Activated naive CD4-positive, alpha-beta T cell treated with anti-CD3 and anti-CD28 coated beads, Interleukin-2, amount 50 U/mL, for 16 hours (primary cell): ENCODE measurements at places on chromosomes 7 and 10.
A peak's percentile ranks its signal among the peaks of the same experiment; 100 is the strongest.

DNA sequence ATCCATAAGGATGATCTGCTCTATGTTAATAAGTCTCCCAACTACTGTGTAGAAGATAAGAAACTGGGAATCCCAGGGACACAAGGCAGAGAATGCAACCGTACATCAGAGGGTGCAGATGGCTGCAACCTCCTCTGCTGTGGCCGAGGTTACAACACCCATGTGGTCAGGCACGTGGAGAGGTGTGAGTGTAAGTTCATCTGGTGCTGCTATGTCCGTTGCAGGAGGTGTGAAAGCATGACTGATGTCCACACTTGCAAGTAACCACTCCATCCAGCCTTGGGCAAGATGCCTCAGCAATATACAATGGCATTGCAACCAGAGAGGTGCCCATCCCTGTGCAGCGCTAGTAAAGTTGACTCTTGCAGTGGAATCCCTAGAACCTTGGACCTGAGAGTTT, 10.3 kb downstream of the WNT16 start:
- DNase-seq: no peak

GRCh38 chr7:43701500-43701854, 27.8 kb downstream of the COA1 start:
- no peak for DNase-seq

DNA sequence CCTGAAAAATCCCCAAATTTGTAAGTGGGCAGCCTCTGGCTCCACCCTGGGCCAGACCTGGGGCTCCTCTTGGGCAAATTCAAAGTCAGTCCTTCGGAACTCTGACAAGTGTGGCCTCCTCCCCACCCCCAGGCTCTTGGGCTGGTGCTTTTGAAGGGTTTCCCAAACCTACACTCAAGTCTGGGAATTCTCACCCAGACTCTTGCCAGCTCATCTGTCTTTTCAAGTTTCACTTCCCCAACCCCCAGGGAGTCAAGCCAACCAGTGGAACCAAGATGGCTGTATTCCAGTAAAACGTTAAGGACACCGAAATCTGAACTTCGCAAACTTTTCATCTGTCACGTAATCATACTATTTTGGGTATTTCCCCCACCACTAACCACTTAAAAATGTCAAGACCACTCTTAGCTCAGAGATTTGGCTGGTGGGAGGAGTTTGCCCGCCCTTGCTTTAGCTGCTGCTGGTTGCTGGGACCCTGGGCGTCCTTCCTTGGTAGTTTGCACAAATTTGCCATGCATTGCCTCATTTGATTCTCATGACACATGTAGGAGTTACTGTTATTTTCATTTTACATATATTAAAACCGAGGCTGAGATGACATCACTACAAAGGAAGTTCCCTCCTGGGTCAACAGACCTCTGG, 1.7 kb upstream of the MYO1G start:
- DNase-seq: peak; percentile 67

DNA sequence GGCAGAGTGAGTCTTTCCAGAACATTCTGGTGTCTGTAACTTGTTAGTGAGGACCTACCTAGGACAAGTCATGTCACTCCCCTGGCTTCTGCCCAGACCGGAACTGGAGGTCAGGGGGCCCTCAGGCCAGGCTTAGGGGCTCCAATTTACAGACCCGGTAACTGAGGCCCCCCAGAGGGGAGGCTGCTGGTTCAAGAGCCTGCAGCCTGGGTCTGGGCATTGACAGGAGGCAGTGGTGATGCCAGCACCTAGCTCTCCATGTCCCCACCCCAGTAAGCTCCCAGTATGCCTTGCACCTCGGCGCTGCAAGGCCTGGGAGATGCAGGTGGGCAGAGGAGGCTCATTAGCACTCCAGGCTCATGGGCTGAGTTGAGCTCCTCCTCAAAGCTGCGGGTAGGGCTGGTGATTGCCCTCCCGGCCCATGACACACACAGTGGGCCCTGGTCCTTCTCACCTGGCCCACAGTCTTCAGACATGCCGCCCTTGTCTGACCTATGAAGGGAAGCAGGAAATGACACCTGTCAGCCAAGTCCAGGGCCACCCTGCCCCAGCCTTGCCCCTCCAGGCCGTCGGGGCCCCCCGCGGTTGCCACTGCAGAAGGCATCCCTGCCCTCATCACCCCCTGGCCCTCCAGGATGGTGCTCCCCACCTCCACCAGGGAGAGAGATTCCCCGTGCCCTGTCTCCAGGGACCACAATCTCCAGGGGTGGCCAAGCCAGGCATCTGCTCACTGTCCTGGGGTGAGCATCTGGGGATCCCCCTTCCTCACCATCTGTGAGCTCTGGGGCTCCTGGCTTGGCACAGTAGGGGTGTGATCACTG, 88.3 kb upstream of the TMEM248 start:
- no peak for DNase-seq

- DNase-seq: no peak
Measured at GRCh38 chr7:115005953-115006352, 84.1 kb downstream of the MDFIC start.

DNA sequence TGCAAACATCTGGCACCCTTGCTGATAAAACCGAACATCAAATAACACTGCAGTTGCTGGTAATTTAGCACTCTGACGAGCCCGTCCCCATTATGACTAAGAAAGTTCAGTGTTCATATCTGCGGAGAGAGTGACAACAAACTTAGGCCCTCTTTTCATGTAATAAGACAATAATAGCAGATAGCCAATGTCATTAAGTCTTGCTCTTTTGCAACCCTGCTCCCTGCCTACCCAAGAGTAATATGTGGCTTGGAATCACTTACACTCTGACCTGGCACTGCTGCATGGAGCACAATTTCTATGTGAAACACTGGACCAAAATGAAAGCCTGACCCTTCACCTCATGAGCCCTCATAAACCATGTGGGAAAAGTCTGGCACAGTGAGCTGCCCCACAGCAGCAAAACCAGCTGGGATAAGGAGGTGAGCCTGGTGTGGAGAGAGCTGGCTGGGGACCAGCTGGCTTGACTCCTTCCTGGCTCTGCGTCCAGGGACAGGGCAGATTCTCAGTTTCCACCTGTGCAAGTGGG, 86.5 kb downstream of the HIPK2 start:
- DNase-seq: no peak

- no peak for DNase-seq
Measured at GRCh38 chr10:130108934-130109604, 1.6 kb downstream of the C10orf143 start.

- no peak for DNase-seq
Measured at GRCh38 chr7:151940048-151940811, 16.0 kb upstream of the GALNTL5 start.

DNA sequence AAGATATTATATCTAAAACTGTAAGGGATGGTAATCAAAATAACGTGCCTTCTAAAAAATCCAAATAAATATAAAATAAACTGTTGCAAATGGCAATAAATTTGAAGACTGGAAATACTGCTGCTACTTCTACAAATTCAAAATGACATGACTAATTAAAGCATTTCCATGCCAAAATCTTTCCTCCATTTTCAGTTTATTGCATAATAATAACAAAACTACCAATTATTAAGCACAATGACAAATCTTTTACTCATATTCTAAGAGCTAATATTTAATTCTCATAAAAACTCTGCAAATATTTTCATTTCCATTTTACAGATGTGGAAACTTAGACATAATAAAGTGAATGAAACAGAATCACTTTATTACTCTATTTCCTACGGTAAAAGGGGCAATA, 38.8 kb upstream of the NEBL start:
- DNase-seq: no peak

- no peak for DNase-seq
Measured at GRCh38 chr10:74924251-74924963, 98.0 kb downstream of the KAT6B start.

DNA sequence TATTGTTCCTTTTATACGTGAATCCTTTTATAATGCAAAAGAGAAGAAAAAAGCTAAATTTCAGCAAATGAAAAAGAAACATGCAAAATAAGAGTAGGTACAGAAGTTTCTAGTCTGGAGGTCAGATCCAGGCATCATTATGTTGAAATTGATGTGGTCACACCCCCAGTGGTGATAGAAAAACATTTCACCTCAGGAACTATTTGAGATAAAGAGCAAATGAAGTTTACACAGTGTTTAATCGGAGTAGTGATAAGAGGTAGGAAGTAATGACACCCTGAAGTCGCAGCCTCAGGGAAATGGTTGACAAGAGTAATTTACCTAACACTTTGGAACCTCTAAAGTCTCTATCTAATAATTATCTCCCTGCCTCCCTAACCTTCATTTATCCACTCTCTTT, 536.0 kb upstream of the STEAP1 start:
- DNase-seq: no peak

GRCh38 chr10:48274636-48275035, at the start of gene FRMPD2:
TSS of gene FRMPD2 (minus strand) at chr10:48274696. CDS start at chr10:48274567, 129 bp downstream.
- DNase-seq: no peak

- DNase-seq: no peak
Measured at GRCh38 chr7:104133238-104133637, 74.6 kb downstream of the ORC5 start.

DNA sequence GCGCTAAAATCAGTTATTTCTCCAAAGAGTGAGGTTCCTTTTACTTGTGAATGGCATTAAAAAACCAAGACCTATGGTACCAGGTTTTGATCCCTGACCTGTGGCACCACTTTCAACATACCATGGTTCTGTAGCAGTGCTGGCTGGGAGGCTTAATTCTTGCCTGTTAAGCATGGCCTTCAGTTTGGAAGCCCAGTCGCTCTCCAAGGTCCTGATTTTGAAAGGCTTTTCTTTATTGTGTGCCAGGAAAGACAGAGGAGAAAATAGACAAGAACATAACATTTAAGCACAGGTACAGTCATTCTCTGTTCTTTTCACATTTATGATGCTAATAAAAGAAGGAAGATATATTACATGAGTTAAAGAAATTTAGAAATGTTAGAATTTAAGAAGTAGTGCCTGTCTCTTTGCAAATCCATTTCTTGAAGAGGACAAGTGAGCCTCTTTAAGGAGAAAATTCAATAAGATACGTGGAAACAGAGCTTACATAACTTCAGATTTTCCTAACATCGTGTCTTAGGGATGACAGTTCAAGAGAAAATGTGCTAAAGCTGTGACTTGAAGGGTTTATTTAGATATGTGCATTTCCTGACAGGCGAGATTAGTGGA, 357.6 kb downstream of the DPP6 start:
- DNase-seq: no peak

DNA sequence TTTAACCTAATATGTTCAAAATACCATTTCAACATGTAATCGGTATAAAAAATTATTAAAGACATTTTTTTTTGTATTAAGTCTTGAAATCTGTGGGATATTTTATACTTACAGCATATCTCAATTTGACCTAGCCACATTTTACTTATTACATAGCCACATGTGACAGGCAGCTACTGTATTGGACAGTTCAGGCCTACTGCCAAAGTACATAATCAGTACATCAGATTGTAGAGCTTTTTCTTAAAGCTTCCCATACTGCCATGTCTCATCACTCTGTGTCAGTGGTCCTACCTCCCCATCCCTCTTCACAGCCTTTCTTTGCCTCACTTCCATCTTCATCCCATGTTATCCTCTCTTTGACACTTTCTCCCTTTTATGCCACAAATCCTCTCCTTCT, 43.0 kb downstream of the LOXL4 start:
- DNase-seq: no peak

GRCh38 chr10:12180221-12180974, 15.3 kb downstream of the NUDT5 start:
- no peak for DNase-seq

DNA sequence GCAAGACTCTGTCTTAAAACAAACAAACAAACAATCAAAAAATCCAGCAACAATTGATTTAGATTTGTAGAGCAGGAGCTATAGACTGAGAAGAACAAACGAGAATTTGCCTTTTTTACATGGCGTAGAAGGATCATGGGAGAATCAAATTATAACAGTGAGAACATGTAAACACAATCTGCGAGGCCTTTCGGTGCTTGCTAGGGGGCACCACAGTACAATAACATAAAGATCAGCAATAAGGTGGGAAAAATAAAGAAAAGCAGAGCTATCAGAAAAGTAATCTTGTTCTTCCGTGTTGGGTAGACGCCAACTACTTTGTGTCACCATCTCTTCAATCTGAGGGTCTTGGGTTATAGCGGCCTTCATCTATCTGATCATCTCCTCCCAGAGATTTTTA, 82.2 kb downstream of the NOD1 start:
- DNase-seq: no peak

DNA sequence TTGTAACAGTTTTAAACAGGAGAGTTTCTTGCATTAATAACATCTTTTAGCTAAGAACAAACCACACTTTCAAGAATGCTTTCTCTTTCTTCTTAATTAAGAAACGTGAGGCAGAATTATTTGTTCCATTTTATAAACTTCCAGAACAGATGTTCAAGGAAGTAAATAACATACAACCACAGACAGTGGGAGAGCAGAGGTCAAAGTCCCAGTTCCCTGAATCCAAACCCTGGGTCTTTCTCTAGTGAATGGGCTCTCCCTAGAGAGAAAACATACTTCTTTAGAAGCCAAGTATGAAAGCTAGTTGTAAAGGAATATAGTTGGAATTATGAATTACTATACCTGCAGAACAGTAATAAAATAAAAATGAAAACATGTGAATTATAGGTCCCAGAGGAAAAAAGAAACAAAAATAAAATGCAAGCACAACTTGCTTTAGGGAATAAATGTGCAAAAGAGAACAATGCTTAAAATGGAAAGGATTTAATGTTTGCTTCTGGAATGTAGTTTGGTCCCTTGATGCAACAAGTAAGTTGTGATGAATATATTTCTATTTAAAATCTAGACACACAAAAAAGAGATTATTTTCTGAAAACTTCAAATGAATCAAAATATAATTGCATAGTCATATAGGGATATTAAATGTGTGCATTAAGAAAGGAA, 6.0 kb downstream of the OR6B1 start:
- no peak for DNase-seq

DNA sequence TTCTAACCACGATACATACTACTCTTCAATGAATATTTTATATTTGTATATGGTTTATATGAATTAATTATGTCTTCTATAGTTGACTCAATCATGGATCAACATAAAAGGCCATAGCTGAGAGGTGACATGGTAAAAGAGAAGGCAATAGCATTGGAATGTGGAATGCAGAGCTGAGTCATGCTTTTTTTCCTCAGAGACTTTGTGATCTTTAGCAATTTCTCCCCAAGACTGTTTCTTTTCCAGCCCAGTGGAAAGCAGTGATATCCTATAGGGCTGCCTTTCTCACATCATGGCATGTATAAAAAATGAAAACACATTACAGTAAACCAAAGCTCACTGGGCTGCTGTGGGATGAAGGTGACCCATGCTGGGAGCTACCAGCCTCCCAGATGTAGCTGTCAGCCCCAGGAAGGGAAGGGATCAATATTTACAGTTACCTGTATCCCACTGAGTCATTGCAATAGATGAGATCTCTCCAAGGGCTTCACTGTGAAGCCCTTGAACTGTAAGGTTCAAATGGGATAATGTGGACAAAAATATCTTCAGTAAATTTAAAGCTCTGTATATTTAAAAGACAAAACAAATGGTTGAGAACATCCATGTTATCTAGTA, 30.2 kb downstream of the SLC39A12 start:
- no peak for DNase-seq

GRCh38 chr7:31890198-31890597, 180.0 kb downstream of the PDE1C start:
- DNase-seq: no peak
